ENCODE measurements at places on chromosomes 7 and 10. TPM values are rescaled to one million over a fixed set of nuclear protein-coding genes. Genes with fewer than 3 reads are reported as not detected.
A peak's percentile ranks its signal among the peaks of the same experiment; 100 is the strongest.

GRCh38 chr7:120990468-120991118 is 2.1 kb downstream of the CPED1 start:
- DNase-seq = no peak

GRCh38 chr7:34158368-34159153 is 253.2 kb downstream of the BMPER start:
- DNase-seq = peak; percentile 81

DNA sequence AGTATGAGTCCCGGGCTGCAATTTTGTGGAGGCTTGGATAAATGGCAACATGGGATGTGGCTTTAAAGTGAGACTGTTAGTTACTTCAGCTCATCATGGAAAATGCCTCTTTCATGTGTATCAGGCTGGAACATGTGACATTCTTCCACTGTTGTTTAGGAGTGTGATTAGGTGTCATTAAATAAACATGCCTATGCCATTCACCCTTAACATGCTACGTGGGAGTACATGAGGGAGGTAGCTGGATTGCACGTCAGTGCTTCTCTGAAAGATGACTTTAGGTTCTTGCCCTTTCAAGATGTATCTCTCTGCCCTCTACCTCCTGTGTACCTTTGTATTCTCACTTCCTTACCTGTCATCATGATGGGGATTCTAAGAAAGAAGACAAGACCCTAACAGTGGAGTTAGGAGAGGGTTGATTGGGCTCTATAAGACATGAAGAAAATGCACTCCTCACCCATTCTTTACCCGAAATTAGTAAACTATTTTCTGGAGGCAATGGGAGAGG is 8.9 kb downstream of the AKR1E2 start:
- DNase-seq = no peak

DNA sequence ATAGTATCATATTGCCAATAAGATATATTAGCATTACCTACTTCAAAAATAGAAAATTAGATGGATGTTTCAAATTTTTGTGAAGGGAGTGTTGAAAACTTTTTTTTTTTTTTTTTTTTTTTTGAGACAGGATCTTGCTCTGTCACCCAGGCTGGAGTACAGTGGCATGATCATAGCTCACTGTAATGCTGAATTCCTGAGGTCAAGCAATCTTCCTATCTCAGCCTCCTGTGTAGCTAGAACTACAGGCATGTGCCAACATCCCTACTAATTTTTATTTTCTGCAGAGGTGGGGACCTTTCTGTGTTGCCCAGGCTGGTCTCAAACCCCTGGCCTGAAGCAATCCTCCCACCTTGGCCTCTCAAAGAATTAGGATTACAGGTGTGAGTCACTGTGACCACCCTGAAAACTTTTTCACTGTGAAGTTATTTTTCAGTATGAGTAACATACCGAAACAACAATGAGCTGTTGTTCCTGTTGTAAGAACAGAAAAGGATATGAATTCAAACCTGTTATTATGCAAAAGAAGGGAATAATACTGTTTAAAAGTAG is 266.9 kb downstream of the NEBL start:
- DNase-seq = no peak

The CD36 gene
- total RNA-seq = 106 TPM

- DNase-seq = no peak
These were observed 147.3 kb upstream of the TMEM196 start for GRCh38 chr7:19920705-19921104.

GRCh38 chr10:112605063-112605462 is 158.0 kb downstream of the VTI1A start:
- DNase-seq = no peak

All from sigmoid colon (tissue), 7 donors.